Left ventricle myocardium superior (tissue), 1 donor: ENCODE measurements at places on chromosomes 3 and 15.

- no peak for DNase-seq
Measured at GRCh38 chr15:66565741-66566144, at the start of gene LCTL. Gene LCTL (minus strand): TSS chr15:66565998. CDS start chr15:66565365, 633 bp downstream.

- DNase-seq = no peak
Measured at GRCh38 chr3:151112731-151113130, 27.3 kb downstream of the MED12L start.

- no peak for DNase-seq
Measured at GRCh38 chr15:77409259-77410156, 10.4 kb downstream of the PEAK1 start.

DNA sequence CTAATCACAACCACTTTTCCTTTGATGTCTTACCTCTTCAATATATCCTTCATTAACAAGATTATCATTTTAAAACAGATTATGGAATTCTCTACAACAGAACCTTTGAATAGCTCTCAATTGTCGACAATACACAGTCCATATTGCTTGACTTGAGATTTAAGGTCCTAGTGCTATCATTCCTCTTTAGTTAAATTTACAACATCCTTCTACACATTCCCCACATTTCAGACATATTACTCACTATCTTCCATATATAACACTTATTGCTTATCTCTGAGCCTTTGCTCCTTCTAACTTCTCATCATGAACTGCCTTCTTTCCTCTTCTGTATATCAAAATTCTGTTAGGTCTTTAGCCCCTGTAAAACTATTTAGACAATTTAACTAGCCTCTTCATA lies 247.0 kb downstream of the STXBP5L start:
- no peak for DNase-seq

DNA sequence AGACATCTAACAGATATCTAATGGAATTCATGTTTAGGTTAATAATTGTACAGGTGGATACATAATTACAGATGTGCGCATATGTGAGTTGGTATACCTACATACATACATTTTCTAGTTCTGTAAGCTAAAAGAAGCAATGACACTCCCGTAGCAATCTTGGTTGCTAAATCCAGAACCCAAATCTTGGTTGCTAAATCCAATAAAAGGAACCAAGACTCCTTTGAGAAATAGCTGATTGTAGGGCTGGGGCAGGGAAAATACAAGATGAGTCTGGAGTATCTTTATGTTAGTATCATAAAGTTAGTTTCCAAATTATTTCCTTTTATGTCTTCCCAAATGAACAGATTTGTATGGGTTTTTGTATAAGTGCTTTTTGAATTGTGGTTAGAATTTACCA lies 135.2 kb downstream of the TMCC1 start:
- DNase-seq = no peak

DNA sequence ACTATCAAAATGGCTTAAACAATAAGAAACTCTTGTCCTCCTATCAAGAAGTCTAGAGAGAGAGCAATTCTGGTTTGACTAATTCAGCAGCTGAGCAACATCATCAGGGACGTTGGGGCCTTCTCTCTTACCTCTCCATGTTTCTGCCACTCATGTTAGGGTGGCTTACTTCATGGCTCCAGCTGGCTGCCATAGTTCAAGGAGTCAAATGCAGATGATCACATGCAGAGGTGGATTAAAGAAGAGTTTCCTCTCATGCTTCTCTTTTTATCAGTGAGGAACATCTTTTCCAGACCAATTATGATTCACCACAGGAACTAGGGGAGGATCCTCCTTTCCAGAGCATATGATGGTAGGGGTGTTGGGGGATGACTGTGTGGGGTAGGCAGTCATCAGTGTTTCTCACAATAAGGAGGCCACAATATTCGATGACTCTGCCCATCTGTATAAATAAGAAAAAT lies 45.5 kb downstream of the NEK11 start:
- DNase-seq = no peak

- DNase-seq = no peak
Measured at GRCh38 chr15:57297163-57297593, 79.1 kb upstream of the CGNL1 start.

DNA sequence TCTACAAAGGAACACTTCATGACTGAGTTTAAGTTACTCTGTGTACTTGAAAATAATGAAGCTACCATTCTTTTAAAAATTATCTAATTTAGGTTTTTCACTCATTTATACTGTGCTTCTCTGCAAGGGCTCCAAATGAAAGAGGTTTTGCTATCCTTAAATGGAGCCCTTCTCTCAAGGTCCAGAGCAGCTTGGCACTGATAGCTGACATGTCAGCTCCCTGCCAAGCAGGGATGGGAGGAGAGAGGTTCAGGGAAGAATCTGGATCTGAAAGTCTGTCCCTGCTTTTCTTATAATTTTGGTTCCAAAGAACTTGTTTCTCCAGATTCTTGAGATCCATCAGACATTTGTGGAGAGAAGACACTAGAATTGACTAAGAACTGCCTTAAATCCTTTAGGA lies 39.1 kb downstream of the MRPS11 start:
- no peak for DNase-seq

- DNase-seq = no peak
Measured at GRCh38 chr15:86009727-86010126, 69.9 kb upstream of the AGBL1 start.

DNA sequence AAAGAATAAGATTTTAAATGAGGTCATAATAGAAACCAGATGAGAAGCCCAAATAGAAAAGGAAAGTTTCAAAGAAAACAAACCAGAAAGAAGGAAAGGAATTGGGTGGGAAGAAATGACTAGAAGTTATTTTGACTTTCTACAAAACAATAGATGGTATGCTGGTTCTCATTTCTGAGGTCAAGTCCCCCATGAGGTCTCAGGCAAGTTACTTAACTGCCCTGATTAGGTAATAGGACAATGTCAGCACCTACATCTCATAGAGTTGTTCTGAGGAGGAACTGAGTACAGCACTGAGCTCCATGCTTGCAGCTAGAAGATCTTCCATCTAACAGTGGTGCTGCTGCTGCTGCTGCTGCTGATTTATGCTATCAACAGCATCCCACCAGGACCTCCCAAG lies 185.9 kb downstream of the ERC2 start:
- no peak for DNase-seq

DNA sequence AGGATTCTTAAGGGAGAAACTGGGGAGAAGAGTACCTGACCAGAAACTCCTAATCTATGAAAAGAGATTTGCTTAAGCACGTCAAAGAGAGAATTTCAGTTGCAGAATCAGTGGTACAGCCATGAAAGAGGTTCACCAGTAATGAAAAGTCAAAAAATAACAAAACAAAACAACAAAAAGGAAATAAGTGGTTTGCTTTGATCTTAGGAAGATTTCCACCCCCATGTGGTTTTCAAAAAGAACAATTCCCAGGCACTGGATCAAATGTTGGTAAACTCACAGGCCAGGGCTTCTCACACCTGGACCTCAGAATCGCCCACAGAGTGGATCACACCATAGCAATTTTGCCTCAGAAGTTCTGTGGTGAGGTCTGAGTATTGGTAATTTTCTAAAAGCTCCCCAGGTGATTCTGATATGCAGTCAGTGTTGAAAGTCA lies 67.5 kb downstream of the TMEM39A start:
- DNase-seq = no peak

GRCh38 chr3:89227218-89227617 lies 119.8 kb downstream of the EPHA3 start:
- DNase-seq = no peak

GRCh38 chr3:186825294-186825821 lies 17.2 kb upstream of the ADIPOQ start:
- no peak for DNase-seq

DNA sequence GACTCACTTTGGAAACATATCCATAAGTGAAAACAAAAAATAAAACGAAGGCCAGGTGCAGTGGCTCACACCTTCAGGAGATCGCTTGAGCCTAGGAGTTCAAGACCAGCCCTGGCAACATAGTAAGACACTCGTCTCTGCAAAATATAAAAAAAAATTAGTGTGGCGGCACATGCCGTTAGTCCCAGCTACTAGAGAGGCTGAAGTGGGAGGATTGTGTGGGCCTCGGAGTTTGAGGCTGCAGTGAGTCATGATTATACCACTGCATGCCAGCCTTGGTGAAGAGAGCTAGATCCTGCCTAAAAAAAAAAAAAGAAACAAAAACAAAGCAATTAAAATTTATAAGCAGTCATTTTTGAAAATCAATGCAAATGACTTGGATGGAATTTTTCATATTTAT lies 54.7 kb upstream of the NANOGP8 start:
- DNase-seq = no peak

DNA sequence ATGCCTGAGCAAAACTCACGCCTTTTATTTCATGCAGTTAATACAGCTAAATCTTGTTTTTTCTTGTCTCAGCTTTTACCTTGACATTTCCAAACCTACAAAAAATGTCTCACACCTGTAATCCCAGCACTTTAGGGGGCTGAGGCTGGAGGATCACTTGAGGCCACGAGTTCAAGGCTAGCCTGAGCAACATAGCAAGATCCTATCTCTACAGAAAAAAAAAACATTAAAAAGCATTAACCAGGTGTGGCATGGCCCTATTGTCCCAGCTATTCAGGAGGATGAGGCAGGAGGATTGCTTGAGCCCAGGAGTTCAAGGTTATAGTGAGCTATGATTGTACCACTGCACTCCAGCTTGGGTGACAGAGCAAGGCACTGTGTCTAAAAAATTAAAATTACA lies 3.9 kb upstream of the TMEM212 start:
- no peak for DNase-seq

GRCh38 chr15:98787936-98788757 lies 139.8 kb downstream of the IGF1R start:
- no peak for DNase-seq

DNA sequence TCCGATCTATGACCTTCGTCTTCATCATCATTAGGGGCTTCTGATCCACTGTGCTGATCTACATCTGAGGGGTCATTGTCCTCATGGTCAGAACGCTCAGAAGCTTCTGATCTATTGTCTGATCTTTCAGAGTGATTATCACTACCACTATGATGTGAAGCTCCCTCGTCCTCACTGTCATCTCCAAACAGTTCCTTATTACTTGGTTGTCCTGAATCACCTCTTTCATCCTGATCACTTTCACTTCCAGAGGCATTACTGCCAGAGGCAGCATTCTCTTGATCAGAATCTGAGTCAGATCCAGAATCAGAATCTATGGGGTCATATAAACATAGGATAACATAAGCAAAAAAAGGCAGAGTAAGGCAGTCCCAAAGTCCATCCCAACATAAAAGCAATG lies 5.4 kb downstream of the LEO1 start:
- no peak for DNase-seq

- DNase-seq = no peak
Measured at GRCh38 chr15:58217460-58217859, 79.3 kb downstream of the AQP9 start.

- DNase-seq = no peak
Measured at GRCh38 chr15:37902126-37902525, 32.3 kb upstream of the TMCO5A start.

DNA sequence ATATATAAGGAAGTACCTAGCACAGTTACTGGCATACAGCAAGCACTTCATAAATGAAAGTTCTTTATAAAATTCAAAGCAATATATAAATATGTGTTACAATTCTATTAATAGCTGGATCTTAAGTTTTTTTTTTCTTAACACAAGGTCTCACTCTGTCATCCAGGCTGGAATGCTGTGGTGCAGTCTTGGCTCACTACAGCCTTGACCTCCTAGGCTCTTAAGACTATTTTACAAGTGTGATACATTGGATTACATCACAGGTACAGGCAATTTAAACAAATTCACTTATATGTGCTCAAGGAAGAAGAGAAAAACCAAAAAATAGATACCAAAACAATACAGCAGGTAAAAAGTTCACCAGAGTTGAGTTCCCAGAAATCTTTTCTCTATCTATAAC lies 60.6 kb downstream of the ZNF280D start:
- DNase-seq = no peak

GRCh38 chr15:74302821-74303359 lies 64.6 kb downstream of the CYP11A1 start:
- DNase-seq = peak; percentile 50

DNA sequence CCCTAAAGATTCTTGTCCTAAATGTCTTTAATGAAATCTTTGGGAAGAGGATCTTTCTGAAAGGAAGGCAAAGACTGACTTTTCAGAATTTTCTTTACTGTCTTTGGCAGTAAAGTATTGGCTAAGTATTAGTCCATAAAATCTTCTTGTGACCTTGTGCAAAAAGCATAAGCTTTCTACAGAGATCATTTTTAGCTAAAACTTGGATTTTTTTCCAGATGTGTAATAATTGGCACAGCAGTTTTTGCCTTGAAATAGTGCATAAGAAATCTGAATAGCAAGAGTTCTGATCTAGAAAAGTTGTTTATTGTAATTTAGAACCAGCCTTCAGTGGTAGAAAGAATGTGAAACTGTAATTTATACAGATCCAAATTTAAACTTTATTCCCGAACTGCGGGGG lies 122.8 kb upstream of the CGNL1 start:
- no peak for DNase-seq

- DNase-seq = no peak
Measured at GRCh38 chr3:4821338-4821737, 157.9 kb upstream of the BHLHE40 start.

- no peak for DNase-seq
Measured at GRCh38 chr15:59532770-59533379, 78.7 kb upstream of the GCNT3 start.

DNA sequence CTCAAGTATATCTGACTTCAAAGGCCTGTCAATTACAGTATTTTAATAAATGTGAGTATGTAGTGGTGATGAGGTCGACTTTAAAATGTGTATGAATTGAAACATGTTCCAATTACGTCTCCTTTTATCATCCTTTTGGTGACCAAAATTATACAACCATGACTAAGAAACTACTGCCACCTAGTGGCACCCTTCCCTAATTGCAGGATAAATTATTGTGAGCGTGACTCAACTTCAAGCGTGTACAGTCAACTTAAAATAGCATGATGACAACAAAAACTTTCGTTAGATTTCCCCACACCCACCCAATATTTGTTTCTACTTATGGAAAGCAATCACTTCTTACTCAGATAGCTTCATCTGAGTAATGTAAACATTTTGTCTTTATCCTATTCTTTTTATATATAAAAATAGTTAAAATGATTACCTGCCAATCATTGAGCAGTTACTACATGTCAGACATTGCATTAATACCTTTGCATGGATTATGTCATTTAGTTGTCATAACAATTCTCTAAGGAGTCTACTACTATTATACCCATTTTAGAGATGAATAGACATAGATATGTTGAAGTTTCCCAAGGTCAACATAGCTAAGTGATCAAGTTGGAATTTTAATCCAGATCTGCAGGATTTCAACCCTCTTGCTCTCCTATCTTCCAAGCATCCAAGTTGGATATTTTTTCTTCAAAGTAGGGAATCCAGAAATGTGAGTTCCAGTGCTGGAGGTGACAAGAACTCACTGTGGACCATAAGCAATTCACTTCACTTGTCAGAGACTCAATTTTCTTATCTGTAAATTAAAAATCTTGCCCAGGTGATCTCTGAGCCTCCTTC lies 106.0 kb downstream of the MEX3B start:
- DNase-seq = no peak

GRCh38 chr3:34150992-34151391 lies 352.6 kb downstream of the PDCD6IP start:
- DNase-seq = no peak
